ENCODE measurements at places on chromosomes 4 and X. TPM values are rescaled to one million over a fixed set of nuclear protein-coding genes. Genes with fewer than 3 reads are reported as not detected.

TMEM271 gene
- not detected for total RNA-seq

CCNA2 gene
- total RNA-seq = 3.5 TPM

ALAS2 gene
- 2.2 TPM for total RNA-seq

GRCh38 chr4:10879411-10880110, 195.0 kb upstream of the CLNK start:
- DNase-seq = no peak

- DNase-seq = peak; percentile 66
Observed at GRCh38 chr4:84965553-84966381, 723 bp downstream of the WDFY3 start.

DNA sequence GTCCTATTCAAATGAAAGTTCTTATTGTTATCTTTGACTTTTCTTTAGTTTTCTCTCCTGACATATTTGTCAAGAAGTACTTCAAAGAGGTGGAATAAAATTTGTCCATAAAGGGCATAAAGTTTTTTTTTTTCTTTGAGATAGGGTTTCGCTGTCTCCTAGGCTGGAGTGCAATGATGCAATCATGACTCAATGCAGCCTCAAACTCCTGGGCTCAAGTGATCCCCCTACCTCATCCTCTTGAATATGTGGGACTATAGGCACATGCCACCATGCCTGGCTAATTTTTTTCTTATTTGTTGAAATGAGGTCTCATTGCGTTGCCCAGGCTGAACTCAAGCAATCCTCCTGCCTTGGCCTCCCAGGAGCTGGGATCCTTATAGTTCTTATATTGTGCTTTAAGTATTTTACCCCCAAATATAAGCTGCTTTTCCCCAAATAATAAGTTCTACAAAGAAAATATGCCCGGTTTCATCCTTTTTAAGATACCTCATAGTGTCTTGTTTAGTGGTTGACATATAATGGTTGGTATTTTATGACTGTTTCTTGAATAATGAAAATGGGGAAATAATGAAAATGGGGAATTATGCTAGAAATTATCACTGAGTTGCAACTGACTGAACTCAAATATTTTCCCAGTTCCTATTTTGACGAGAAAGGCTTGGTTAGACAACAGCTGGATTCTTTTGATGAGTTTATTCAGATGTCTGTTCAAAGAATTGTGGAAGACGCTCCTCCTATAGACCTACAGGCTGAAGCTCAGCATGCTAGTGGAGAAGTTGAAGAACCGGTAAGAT, 11.6 kb downstream of the POLR2B start:
- DNase-seq = no peak
